ENCODE measurements at places on chromosomes 7 and 10. TPM values are rescaled to one million over a fixed set of nuclear protein-coding genes. Genes with fewer than 3 reads are reported as not detected.

- no peaks in the 10 kb centered on the region for H3K27me3 ChIP-seq
- DNase-seq, result no peak
- H3K4me1 ChIP-seq, result peaks cover 4% of the 10 kb centered on the region
- H3K36me3 ChIP-seq, result no peaks in the 10 kb centered on the region
- H3K4me3 ChIP-seq, result no peak overlapping the region
- no peak overlapping the region for H3K27ac ChIP-seq
Observed at GRCh38 chr10:60290558-60290957, 99.1 kb downstream of the ANK3 start.

DNA sequence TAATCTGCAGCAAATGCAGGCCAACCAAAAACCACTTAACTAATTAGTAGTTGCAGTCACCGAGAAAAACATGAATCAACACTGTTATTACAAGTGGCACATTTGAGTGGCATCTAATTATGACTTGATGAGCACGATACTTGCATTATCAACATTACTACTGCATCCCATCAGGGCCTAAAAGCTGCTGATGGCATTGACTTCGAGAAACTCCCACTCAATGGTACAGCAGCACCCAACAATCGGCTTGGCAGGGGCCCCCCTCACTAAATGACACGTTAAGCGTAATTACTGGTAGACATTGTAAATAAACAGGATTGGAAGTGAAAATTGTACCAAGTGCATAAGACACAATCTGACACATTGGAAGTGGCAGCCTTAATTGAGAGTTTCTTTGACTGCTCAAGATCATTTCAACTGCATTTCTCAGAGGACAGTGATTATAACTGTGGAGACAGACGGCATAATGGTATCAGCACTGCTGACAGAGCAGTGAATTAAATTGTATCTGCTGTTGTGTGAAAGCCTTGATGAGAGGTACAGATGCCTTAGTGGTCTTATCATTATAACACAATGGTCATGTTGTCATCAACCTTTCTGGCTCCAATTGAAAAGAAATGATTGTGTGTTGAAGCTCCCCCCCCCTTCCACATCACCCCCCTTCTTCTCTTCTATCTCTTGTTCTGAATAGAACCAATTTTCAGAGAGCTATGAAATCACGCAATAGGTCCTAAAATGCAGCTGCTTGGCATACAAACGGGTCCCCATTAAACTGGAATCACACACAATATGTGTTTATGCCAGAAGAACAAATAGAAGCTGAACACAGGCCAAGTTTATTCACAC lies 43.4 kb downstream of the SHTN1 start:
- no peaks in the 10 kb centered on the region for H3K36me3 ChIP-seq
- no peak overlapping the region for H3K4me3 ChIP-seq
- no peaks in the 10 kb centered on the region for H3K27me3 ChIP-seq
- peaks cover 17% of the 10 kb centered on the region for H3K4me1 ChIP-seq
- DNase-seq, result no peak

- DNase-seq, result peak; percentile 23
- no peak overlapping the region for H3K4me3 ChIP-seq
- H3K27me3 ChIP-seq, result no peaks in the 10 kb centered on the region
- no peaks in the 10 kb centered on the region for H3K36me3 ChIP-seq
Observed at GRCh38 chr7:124840435-124840834, 74.8 kb upstream of the GPR37 start.

SEM1 gene
- total RNA-seq, result 115 TPM

DNA sequence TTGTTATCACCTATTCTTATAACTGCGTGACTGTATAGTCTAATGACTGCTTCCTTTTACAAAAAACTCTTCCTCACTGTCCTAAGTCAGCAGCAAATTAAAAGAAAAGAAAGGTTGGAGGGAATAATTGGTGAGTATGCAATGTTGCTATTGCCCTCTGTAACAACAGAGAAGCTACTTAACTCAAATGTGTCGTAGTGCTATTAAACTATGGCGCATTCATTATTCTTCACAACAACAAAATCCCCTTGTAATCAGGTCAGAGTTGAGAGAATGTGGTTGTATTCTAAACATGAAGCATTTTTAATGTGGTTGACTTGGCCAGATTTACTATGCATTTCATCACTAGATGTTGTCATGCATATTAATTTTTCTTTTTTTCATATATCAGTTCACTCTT lies 897.8 kb upstream of the PHF14 start:
- H3K4me3 ChIP-seq, result no peak overlapping the region
- DNase-seq, result no peak
- H3K36me3 ChIP-seq, result no peaks in the 10 kb centered on the region
- H3K27me3 ChIP-seq, result no peaks in the 10 kb centered on the region

ERVW-1 gene
- total RNA-seq, result not detected

DNA sequence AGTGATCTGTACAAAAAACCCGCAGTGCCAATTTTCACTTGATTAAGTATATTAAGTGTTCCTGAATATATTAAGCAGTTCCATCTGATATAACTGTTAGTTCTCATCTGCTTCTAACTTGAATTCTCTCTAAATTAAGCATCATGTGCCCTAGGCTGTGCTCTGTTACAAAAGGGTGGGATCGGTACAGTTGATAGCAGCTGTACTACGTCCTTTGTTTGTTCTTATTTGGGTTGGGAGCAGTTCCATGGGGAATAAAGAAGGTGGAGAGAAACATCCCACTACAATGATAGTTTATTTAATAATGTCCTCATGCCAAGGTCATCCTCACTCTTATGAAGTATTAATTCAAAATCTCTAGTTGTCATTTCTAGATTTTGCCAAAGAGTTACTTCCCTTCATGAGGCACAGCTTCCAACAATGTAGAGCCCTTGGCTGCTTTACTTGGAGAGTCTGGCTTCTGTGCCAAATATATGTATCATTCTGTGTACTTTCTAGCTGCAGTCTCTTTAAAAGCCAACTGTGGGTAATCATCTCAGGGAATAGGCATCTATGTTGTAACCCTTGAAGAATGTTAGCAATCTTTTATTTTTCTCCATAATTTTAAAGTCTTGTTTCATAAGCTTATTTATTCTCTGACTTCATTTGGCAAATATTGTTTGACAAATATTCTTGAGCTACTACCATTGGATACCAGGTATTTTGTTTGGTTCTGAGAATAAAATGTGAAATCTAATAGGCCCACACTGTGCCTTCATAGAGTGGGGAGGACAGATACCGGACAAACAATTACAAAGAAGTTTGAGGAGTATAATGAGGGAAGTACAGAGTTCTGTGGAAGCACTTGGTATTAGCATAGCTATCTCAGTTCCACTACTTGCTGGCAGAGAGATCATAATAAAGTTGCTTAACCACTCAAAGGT lies 22.4 kb upstream of the AHR start:
- H3K4me1 ChIP-seq, result peaks cover 34% of the 10 kb centered on the region
- H3K36me3 ChIP-seq, result no peaks in the 10 kb centered on the region
- no peak overlapping the region for H3K27ac ChIP-seq
- no peak overlapping the region for H3K4me3 ChIP-seq
- H3K27me3 ChIP-seq, result peaks cover 69% of the 10 kb centered on the region
- peak; percentile 39 for DNase-seq

NEBL gene
- total RNA-seq, result 7.5 TPM

CAMK2B gene
- total RNA-seq, result 0.13 TPM

DNA sequence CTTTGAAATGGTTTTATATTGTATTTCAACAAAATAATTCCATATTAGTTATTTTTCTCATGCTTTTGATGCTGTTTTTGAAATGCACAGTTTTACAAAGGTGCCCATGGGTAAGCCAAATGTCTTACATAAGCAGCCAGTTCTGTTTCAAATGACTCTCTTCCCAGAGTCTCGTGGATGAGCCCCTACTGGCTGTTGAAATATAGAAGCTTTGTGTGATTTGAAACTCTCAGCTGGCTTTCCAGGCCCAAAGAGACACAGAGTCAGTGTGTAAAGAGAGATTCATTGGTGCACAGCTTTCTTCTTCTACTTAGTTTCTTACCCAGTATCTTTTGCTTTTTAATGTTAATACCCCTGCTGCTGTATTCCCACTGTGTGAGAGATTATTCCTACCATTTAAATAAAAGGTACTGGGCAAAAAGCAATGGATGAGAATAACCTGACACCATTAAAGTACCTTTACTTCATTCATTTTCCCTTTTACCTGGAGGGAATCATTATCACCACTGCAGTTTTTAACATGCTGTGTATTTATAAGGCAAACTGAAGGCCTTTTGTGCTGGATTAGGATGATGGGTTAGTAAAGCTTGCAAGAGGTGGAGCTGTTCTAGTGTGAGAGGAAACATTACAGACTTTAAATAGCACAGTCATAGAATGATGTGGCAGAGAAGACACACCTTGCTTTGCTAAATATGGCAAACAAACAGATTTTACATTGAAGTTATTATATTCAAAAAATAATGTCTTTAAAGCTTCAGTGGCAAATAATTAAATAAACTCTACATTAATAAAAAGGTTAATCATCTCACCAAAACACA lies 415.1 kb downstream of the THSD7A start:
- H3K27me3 ChIP-seq, result no peaks in the 10 kb centered on the region
- H3K27ac ChIP-seq, result no peak overlapping the region
- H3K4me1 ChIP-seq, result no peaks in the 10 kb centered on the region
- DNase-seq, result no peak
- H3K36me3 ChIP-seq, result no peaks in the 10 kb centered on the region

LDB3 gene
- 0.34 TPM for total RNA-seq

- peaks cover 75% of the 10 kb centered on the region for H3K4me1 ChIP-seq
- H3K27me3 ChIP-seq, result no peaks in the 10 kb centered on the region
- H3K36me3 ChIP-seq, result peaks cover 25% of the 10 kb centered on the region
- no peak overlapping the region for H3K4me3 ChIP-seq
- H3K27ac ChIP-seq, result peak overlapping the region; percentile 95
Observed at GRCh38 chr10:110305767-110306451, 1.2 kb upstream of the SMNDC1 start.

UNCX gene
- total RNA-seq, result 1.9 TPM

HOXA7 gene
- 0.56 TPM for total RNA-seq

- peaks cover 4% of the 10 kb centered on the region for H3K4me1 ChIP-seq
- H3K27ac ChIP-seq, result no peak overlapping the region
- H3K27me3 ChIP-seq, result no peaks in the 10 kb centered on the region
- peaks cover 1% of the 10 kb centered on the region for H3K36me3 ChIP-seq
Observed at GRCh38 chr7:149427096-149427680, 33.7 kb downstream of the ZNF777 start.

NRG3 gene
- total RNA-seq, result not detected

Data from A673 (cell line).